ENCODE measurements at places on chromosomes 7 and 10.

- DNase-seq = no peak
These were observed 51.9 kb downstream of the SLC29A4 start for GRCh38 chr7:5334671-5335070.

- DNase-seq = peak; percentile 71
These were observed 816 bp upstream of the LRRC4 start for GRCh38 chr7:128031901-128032604.

GRCh38 chr10:84452003-84452402, 123.6 kb downstream of the CCSER2 start:
- DNase-seq = no peak

DNA sequence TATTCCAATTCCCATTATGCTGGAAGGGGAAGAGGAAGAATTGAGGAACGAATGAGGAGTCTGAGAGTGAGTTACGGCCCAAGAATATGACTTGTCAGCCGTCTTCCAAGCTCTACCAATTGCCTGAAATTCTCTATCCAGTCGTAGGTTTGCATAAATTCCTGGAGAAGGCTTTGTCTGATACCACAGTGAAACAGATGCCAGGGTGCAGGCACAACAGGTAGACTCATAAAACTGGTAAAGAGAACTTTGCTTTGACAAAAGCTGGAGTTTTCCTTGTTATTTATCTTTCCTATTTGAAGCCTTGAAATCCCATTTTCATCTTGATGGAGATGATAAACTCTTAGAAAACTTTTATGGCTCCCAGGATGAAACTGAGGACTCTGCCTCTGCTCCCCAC, 251.2 kb downstream of the KCNMA1 start:
- no peak for DNase-seq

GRCh38 chr7:77239471-77239870, 39.9 kb upstream of the FGL2 start:
- DNase-seq = no peak

- no peak for DNase-seq
These were observed 7.4 kb downstream of the TTYH3 start for GRCh38 chr7:2639181-2639681.

Measured in WERI-Rb-1 (cell line).